ENCODE measurements at places on chromosomes 6 and 20.

GRCh38 chr6:99344289-99344688 is 5.2 kb downstream of the FAXC start:
- no peak for DNase-seq

DNA sequence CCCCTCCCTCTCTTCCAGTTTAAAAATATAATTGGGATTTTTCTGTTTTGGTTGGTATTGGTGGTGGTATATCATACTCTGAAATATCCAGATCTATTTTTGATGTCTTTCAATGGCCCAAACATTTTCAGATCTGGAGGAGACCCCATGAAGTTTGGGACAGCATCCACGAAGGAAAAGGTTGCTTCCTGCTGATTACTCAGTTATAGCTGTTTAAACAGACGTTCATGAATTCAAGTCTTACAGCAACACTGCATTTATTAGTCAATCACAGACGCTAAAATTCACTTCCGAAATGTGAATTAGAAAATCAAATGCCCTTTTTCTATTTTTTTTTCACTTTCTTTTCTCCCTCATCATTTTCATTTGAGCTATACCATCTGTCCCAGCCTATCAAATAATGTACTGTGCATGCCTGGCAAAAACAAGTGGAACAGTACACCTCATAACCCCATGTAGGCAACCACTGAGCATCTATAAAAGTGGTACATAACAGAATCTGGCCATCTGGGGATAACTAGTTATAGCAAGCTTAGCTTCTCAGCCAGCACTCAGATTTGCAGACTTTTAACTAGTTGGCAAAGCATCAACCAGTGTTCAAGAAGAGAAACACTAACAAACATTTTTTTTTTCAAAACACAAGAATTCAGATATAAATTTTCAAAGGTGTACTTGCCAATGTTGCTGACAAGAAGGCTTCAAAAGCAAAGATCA is 124.5 kb downstream of the HIVEP2 start:
- DNase-seq: no peak

DNA sequence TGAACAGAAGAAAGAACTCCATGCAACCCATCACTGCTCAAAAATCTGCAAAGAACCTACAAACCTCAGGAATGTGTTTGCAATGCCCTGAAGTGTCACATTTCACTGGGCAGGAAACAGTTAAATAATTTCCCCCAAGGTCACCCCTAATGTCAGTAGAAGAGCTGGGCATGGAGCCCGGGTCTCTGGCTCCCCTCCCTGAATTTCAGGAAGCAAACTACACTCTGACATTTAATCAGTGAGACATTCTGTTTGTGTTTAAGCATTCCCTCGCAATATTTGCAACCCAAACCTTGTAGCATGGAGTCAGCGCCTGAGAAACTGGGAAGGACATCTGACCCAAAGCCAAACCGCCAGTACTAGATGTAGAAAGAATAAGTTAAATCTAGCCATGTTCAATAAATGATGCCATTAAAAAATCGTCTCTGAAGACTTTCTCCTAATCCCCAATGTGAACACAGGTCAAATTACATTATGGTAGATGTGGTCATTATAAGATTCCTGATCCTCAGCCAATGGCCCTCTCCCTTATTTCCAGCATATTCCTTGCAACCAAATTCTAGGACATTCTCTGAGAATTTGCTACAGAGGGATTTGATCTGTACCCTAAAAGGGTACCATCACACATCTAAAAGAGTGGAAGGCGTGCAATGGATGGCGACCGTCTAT is 91.2 kb upstream of the ADTRP start:
- DNase-seq: no peak

- no peak for DNase-seq
Measured at GRCh38 chr6:90492798-90493197, 94.1 kb downstream of the MAP3K7 start.

DNA sequence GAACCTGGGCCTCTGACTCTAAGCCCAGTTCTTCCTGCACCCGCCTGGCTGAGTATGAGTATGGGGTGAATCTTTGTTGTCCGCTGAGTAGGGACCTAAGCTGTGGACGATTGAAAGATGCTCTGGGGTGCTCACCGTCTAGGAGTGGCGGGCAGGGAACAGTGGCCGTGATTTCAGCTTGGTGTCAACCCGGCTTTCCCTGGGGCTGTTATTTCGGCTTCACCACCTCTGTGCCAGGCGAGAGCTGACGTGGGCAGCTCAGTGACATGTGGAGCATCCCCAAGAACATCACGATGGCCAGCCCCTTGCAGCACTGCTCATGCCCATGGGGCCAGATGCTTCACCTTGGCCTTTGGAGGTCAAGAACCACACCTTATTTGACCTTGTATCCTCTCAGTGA is 102.6 kb downstream of the TOX2 start:
- no peak for DNase-seq
